Muscle of leg (tissue), 16 donors: ENCODE measurements at places on chromosomes 4 and X.

DNA sequence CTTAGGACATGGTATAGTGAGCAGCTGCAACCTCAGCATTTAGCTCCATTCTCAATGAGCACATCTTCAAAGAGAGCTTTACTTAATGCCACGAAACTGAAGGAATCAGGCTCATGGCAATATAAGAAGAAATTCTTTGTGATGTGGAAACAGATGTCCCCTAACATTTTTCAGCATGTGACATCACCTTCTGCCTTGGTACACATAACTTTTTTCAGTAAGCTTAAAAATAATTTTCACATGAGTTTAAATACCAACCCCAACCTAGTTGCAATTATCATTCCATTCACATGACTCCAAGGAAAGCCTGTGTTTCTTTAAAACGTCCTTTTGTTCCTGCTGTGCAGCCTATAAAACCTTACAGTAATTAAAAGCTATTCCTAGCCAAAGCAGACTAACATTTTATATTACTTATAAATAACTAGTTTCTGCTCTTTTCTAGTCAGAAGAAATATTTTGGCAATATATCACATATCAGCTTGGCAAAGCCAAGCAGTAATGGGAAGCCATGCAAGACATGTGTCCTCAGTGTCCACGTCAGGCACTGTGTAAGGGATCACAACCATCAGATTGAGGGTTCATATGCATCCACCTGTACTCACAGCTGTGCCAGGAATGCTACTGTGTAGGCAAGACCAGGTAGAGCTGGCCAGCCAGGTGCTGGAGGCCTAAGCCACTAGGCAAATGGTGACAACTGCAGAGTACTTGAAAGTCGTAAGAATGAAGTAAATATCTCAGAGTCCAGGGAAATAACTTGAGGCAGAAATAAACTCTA, 466.6 kb downstream of the INPP4B start:
- DNase-seq = peak; percentile 35

GRCh38 chr4:133424605-133425004, 275.5 kb downstream of the PCDH10 start:
- DNase-seq = no peak

- DNase-seq = peak; percentile 54
These were observed at the start of gene TLR3 for GRCh38 chr4:186068581-186069348. Gene TLR3 (plus strand): TSS chr4:186069156. CDS start chr4:186076620, 7,464 bp downstream.

DNA sequence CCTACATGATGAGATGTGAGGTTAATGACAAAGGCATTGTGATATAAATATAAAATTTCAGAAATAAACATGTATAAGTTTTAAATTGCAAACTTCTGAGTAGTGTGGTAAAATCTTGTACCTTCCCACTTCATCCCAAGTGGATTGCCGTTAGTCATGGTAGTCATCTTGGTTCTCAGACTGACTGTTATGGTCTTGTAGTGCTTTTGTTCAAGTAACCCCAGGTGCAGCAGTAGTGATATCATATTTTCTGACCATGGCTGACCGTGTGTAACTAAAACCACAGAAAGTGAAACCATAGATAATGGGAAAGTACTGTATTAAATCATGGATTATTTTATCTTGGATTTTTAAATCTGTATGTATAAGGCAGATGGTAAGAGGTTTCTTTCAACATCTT, 74.8 kb upstream of the SLIT2 start:
- no peak for DNase-seq

DNA sequence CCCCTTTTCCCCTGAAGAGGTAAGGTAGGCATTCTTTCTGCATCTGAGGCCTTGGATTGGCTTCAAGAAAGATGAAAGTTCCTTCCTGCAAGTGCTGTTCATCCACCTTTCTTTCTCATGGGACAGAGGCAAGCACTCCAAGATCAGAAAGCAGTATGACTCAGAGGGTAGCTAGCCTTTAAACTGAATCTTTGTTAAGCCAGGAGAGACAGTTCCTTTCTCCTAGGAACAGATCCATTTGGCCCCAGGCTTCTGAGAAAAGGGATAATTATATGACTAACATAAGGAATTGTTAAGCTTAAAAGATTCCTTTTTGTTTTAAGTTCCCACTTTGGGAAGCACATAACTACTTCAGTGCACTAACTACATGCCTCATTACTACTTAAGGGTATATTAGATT, 192.0 kb downstream of the PPP3CA start:
- no peak for DNase-seq

- peak; percentile 75 for DNase-seq
These were observed 312.2 kb upstream of the DIAPH2 start for GRCh38 chrX:96372313-96373046.
